ENCODE measurements at places on chromosomes 6 and 20.

DNA sequence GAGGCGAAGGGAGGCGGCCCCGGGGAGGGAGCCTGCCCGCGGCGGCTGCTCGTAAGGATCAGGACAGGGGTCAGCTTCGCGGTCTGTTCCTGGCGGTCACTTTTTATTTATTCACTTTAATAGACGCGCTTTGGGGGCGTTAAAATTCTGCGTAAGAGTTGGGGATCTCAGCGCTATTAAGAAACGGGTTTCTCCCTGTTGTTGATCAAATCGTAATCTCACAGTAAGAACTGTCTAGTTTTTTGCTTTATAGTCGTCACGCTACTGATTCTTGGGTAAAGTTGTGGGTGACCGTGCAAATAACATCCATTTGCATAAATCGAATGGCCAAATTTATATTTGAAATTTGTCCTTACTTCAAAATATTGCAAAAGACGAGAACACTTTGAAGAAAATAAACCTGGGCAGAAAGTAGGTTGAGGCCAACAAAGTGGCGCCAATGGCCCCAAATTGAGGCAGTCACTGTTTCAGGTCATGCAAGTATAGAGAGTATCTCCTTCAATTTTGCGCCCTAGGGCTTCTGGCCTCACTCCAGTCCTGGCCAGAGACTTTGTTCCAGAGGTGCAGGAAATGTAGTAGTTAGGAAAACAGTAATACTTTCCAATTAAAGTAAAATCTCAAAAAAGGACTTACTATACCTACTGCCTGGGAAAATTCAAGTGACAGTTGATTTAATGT is 963 bp upstream of the RMND1 start:
- no peak for DNase-seq

DNA sequence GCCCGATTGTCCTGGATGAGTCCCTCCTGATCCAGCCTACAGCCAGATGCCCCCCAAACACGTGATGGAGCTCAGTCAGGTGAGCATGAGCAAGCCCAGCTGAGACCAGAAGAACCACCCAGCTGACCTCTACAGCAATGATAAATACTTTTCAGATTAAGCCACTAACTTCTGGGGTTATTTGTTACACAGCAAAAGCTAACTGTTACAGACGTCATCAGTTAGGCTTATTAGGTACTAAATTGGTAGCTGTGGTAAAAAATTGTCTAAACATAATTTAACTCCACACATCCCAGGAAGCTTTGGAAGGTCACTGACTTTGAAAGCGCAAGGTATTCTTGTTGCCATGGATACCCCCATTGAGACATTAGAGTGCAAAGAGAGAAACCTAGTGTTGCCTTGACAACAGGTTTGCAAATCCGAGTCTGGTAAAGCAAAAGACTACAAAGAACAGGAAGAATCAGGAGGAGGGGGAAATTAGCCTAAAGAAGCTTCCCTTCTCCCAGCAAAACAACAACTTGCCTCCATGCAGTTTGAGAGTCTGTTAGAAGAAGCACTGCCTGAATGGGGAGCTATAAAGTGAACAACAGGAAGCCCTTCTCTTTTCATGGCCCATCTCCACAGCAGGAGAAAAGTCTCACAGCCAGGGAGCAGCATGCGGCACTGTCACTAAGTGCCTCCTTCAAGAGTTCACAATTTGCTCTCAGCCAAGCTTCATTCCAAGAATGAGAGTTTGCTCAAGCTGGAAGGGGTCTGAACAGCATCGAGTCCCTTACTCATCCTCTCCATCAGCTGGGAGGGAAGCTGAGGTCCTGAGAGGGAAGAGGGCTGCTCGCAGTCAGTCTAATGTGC is 41.7 kb upstream of the ZNF831 start:
- no peak for DNase-seq

- DNase-seq: no peak
Observed at GRCh38 chr6:7218406-7218988, 94.5 kb downstream of the SSR1 start.

GRCh38 chr20:11585752-11586352 is 331.8 kb upstream of the BTBD3 start:
- DNase-seq: no peak

DNA sequence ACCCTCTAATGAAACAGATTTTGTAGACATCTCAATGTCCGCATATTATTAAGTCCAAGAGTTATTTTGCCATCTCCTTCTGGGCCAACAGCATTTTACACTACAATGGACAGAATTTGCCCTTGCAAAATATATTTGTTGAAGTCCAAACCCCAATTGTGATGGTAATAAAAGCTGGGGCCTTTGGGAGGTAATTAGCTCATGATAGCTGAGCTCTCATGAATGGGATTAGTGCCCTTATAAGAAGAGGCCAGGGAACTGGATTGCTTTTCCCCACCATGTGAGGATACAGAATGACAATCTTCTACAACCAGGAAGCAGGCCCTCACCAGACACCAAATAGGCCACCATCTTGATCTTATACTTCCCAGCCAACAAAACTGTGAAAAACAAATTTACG is 44.9 kb upstream of the MTRF1L start:
- DNase-seq: no peak

DNA sequence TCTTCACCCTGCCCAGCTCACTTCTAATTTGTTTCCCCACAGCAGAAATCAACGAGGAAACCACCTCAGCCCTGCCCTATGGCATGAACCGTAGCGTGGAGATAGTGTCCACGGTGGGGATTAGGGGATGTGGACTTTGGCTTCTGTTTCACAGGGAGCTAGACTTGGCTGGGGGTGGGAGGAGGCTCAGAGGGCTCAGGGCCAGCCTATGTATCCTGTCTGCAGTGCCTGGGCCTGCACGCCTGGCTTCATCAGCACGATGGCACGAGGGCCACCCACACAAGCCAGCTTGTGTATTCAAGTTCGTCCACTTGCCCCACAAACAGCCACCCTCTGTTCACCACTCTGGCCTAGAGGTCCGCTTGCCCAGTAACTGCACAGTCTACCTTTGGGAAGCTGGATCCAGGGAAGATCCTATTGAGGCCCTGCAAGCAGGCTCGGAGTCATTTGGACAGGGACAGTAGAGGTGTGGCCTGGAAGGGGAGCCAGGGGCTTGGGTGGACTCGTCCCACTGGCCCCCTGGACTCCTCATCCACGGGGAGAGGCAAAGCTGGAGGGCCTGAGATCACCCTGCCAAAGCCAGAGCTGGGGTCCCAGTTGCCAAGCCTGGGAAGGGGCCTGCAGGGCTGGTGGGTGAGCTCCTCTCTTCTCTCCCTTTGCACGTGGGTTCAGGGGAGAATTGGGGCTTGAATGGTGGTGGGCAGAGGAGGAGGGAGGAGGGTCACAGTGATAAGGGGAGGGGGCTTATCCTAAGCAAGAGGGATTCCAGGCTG is 38.0 kb upstream of the FAM83D start:
- no peak for DNase-seq

DNA sequence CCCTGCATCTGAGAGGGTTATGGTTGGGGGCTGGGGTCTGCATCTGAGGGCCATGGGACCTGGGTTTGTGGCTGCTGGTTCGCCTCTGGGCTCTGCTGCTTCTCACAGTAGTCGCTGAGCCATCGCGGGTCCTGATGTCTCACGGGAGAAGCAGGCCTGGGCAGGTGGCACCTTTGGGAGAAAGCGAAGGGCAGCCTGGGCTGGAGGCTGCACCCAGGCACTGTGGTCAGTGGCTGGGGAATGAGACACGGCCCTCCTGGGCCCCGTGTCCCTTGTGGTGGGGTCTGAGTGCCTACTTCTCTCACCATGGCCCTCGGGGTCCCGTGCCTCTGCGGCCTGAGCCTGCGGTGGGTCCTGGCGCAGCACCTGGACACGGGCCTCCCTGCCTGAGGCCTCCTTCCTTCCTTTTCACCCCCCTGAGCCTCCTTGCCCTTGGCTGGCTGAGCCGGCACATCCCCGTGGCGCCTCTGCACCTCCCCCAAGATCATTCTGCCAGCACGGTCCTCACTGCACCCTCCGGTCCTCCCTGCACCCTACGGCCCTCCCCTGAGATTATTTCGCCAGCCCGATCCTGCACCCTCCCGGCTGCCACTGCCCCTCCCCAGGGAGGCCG is 206.0 kb downstream of the ERMARD start:
- no peak for DNase-seq

DNA sequence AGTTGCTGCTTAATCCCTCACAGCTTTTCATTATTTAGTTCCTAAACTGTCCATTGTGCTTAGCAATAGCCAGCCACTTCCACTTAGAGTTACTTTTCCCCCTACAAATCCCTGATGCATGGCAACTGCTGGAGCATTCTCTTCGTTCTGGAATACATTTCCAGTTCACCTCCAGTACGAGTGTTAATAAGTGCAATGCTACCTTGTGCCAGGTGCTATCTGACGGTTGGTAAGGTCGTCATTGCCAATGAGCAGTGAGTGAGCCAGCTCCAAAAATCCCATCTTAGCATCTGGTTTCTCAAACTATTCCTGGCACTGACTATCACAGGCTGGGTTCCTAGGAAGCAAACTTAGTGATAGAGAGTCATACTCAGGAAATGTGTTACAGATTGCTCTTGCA is 114.1 kb upstream of the ADGRF1 start:
- no peak for DNase-seq

GRCh38 chr6:22350109-22350508 is 53.3 kb upstream of the PRL start:
- no peak for DNase-seq

- DNase-seq: no peak
Observed at GRCh38 chr6:112221561-112221960, 32.8 kb downstream of the LAMA4 start.

DNA sequence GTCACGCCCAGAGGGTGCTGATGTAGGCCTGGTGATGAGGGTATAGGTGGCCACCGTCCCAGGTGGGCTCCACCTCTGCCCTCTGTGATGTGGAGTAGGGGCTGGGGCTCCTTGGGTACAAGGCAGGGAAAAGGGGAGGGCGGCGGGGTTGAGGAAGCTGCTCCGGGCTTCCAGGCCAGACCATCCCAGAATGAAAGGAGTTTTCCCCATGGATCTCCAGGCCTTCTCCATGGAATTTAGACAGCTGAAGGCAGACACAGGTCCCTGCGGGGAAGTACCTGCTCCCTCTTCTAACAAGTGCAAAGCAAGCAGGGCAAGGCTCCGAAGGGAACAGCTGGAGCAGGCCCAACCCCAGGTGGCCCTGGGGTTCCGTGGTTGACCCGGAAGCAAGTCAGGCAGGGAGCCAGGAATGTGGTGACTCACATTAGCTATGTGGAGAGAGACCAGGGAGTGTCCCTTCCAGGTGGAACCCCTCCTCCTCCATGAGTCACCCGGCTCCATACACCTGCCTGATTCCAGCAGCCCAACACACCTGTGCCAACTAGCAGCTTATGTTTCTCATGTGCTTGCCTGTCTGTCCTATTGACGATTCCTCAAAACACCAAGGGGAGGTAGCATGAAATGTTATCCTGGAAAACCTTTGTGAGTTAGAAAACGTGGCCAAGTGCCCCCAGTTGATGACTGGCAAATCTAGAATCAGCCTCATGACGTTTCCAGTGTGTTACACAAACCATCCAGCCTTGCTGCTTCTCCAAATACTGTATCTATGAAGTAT is 59.7 kb upstream of the SNX9 start:
- peak; percentile 27 for DNase-seq

DNA sequence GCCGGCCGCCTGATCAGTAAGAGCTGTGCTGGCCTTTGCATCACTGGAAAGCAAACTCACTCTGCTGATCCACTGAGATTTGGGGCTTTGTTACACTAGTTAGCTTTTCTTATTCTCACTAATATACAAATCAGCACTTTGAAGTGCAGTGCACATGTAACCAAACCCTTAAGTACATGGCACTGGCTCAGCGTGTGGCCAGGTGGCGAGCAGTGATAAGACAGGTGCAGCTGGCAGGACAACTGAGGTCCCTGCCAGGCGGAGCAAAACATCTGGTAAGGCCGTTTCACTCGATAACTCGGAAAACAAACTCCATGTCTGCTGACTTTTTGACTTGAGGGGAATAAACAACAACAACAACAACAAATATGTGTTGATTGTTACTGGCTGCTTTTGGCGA is 11.0 kb downstream of the GFRA4 start:
- DNase-seq: no peak

- DNase-seq: no peak
Observed at GRCh38 chr6:100657678-100658330, 193.1 kb upstream of the SIM1 start.

DNA sequence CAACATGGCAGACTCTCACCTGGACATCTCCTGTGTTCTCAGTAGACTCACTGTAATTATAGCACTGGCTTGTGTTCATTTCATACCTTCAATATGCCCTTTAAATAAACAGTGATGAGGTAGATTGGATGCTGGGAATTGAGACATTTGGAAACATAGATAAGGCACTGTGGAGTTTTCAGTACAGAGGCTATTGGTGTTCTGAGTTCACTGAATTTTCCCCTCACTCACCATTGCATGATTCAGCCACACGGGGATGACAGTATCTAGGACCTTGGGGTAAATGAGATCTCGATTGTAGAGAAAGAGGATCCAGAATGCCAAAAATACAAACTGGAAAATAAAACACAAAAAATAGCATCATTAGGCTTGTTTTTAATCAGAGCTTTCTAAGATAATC is 12.6 kb downstream of the ADTRP start:
- DNase-seq: no peak

- DNase-seq: no peak
Observed at GRCh38 chr6:106858653-106859092, 115.9 kb downstream of the CD24 start.

GRCh38 chr6:140271759-140272377 is 897.4 kb upstream of the CITED2 start:
- no peak for DNase-seq

- DNase-seq: no peak
Observed at GRCh38 chr6:116073765-116074440, 13.2 kb upstream of the FRK start.

DNA sequence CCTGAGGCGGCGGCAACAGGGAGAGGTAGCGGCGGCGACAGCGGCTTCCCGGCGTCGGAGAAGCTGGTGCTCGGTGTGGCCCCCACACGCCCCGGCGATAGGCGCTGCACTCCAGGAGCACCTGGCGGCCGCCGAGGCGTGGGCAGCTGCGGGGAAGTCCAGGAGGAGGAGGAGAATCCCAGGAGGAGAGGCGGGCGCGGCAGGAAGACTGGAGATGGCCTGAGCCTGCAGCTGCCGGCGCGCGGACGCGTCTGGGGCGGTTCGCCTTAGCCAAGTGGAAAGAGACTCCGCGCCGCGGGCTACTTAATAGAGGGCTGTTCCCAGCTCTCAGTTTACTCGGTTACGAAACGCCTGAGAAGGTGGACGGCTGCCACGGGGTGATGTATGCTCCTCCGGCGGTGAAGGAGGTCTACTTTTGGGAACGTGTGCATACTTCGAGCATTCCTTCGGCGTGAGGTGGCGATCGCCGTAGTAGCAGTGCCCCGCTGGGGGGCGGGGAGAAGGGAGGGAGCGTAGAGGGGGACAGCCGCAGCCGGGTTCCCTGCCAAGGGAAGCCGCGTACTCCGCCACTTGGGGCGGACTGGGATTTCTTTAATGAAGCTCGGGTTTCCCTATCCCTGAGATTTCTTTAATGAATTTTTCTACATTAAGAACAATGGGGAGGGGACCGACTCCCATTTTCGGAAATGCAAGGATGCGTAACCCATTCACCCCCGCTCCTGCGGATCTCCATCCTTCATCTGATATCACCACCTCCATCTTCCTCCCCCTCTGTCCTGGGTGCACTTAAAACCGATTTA is at the start of gene COL12A1:
Gene COL12A1 (minus strand): TSS at position 278 of the 800 bp plus-strand sequence. CDS start 3,261 bp downstream, outside the sequence.
- no peak for DNase-seq
